ENCODE measurements at places on chromosomes 11 and 22.

- no peak for DNase-seq
Observed at GRCh38 chr11:67667490-67668191, 6.8 kb downstream of the ALDH3B2 start.

- no peak for DNase-seq
Observed at GRCh38 chr11:16271258-16271657, 85.1 kb downstream of the SOX6 start.

GRCh38 chr22:39814899-39815298 lies 78.7 kb downstream of the ENTHD1 start:
- DNase-seq = no peak

GRCh38 chr11:35598254-35599125 lies 19.8 kb upstream of the FJX1 start:
- no peak for DNase-seq

GRCh38 chr11:116826751-116827431 lies 2.8 kb upstream of the APOC3 start:
- DNase-seq = no peak
